ENCODE measurements at places on chromosomes 16 and 17.

GRCh38 chr16:8167436-8167835, 422.9 kb downstream of the TMEM114 start:
- no peak for DNase-seq

- no peak for DNase-seq
Measured at GRCh38 chr16:27723711-27724481, 174.0 kb downstream of the KATNIP start.

- DNase-seq, result no peak
Measured at GRCh38 chr16:68907297-68907696, 64.0 kb downstream of the TANGO6 start.

DNA sequence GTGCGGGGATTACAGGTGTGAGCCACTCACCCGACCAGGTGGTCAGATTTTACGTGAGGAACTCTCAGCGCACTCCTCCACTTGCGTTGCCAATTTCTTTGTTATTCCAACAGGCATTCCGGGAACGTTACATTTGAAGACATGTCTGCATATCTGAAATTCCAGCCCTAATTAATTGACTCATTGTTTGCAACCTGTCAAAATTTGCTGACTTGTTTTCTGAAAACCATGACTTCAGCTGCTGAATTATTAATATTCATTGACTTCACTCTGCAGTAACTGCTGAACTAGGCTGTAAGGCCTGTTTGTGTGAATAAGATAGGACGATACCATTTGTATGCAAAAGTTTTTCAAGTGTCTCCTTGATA, 16.6 kb downstream of the G6PC1 start:
- DNase-seq, result no peak

- DNase-seq, result no peak
Measured at GRCh38 chr17:31469959-31470358, 78.5 kb downstream of the RAB11FIP4 start.

DNA sequence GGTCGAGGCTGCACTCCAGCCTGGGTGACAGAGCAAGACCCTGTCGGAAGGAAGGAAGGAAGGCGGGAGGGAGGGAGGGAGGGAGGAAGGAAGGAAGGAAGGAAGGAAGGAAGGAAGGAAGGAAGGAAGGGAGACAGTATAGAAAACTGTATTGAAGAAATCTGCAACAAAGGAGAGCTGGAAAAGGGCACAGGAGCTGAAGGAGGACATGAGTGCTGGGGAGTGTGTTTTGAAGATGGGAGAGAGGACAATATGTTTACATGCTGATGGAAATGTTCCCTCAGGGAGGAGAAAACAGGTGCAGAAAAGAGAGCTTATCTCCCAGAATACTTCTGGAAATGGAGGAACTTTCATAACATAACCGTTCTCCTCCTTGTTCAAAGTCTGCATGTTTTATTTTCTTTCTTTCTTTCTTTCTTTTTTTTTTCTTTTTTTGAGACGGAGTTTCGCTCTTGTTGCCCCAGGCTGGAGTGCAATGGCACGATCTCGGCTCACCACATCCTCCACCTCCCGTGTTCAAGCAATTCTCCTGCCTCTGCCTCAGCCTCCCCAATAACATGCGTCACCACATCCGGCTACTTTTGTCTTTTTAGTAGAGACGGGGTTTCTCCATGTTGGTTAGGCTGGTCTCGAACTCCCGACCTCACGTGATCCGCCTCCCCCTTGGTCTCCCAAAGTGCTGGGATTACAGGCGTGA, 2.7 kb upstream of the HAP1 start:
- no peak for DNase-seq

DNA sequence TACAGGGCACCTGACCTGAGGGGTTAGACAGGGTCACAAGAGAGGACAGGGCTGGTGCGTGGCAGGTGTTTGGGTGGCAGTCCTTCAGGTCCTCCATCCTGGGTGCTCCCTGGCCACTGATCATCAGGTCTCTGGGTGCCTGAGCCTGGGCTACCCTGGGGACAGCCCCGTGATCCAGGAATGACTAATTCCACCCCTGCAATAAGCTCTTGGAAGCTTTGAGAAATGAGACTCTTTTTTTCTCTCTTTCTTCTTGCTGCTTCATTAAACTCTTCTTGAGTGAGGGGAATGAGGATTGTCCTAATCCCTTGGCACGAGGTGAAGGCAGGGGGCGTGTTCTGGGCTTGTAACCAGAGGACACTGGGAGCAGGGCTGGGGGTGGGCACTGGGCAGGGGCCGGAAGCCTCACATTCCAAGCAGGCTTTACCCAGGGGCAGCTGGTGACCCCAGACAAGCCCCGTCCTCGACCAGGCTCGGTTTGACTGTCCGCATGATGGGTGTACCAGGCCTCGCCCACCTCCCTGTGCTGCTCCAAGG, 21.4 kb upstream of the SPNS2 start:
- DNase-seq, result no peak

- DNase-seq, result no peak
Measured at GRCh38 chr17:49618028-49618611, 42.4 kb downstream of the NXPH3 start.

DNA sequence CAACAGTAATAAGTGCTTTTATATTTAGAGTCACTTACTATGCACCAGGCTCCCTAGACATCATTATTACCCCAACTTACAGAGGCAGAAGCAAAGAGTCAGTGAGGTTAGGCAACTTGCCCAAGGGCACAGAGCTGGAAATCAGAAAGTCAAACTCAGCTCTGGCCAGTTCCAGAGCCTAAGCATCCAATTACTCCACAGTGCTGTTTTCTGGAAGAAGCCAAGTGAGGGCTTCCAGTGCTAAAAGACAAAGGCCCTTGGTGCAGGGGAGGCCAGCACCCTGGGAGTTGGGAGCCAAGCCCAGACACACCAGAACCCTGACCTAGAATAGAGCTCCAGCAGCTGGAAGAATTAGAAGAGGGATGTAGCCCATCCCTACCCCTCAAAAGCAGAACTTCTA, 40.2 kb downstream of the C17orf67 start:
- no peak for DNase-seq

- DNase-seq, result no peak
Measured at GRCh38 chr17:45871718-45872117, 22.6 kb upstream of the MAPT start.

- no peak for DNase-seq
Measured at GRCh38 chr17:18039535-18040260, 490 bp downstream of the GID4 start.

DNA sequence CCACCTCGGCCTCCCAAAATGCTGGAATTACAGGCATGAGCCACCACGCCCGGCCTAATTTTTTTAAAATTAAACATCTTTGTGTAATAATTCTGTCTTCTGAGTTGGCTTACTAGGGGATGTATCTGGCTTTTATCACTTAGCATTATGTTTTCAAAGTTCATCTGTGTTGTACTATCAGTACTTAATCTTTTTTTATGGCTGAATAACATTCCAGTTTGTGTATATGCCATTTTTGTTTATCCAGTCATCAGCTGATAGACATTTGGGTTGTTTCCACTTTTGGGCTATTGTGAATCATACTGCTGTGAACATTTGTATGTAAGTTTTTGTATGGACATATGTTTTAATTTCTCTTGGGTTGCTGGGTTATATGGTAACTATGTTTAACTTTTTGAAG, 69.0 kb downstream of the CHD9 start:
- DNase-seq, result no peak

DNA sequence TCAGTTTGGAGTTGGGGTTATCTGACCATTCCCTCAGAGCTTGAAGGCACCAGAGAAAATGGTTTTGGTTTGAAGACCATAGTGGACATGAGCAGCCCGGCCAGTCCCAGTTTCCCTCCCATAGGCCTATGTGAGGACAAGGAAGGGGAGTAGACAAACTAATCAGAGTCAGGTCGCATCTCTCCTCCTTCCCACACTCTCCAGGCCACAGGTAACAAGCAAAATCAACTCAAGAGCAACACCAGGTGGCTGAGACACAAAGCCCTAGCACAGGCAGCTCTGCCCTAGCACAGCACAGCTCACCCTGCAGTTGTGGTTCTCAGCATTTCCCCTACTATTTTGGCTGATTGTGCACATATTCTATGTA, 7.2 kb downstream of the SUPT4H1 start:
- no peak for DNase-seq

DNA sequence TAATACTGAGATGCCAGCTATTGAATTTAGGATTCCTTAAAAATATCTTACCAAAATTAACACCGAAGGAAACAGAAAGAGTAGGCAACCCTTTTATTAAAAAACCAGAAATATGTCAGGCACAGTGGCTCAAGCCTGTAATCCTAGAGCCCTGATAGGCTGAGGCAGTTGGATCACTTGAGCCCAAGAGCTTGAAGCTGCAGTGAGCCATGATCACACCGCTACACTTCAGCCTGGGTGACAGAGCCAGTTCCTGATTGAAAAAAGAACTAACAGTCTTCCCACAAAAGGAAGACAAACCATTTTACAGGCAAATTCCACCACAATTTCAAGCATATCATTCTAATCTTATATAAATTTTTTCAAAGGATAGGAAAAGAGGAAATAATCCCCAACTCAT, 15.6 kb downstream of the SLFN12 start:
- DNase-seq, result no peak

DNA sequence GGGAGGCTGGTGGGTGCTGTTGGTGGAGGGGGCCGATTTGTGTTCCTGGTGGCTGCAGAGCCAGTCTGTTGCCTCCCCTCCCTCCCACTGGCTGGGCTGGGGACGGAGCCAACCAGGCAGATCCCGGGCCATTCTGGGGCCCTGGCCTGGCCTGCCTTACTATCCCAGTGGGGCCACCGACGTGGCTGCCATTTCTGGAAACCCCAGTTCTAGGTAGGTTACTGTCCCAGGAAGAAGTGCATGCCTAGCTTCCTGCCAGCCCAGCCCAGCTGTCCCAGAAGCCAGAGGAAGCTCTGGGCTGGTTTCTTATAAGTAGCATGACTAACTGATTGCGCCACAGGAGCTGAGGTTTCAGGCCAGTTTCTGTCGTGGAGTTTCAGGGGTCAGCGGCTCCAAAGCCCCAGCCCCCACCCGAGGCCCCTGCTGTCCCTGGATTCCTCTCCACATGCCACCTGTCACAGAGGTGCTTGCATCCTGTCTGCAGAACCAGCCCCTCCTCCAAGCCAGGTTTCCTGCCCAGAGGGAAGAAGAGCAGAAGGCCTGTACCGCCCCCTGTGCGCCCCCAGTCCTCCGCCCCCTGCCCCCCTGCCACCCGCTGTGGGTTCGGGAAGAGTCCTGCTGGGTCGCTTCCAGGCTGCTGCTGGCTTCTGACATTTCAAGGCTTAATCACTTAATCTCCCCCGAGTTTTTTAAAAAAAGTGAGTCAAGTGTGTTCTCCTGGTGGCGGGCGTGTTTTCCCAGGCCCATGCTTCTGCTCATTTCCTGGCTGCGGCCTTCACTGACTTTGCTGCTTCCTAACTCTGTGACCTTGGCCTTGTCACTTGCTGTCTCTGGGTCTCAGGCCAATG, 13.2 kb downstream of the IL4R start:
- DNase-seq, result no peak
